Fibroblast of villous mesenchyme (primary cell): ENCODE measurements at places on chromosomes 12 and 14. TPM values are rescaled to one million over a fixed set of nuclear protein-coding genes. Genes with fewer than 3 reads are reported as not detected.
A peak's percentile ranks its signal among the peaks of the same experiment; 100 is the strongest.

Gene PSMA6
- total RNA-seq = 217 and 256 TPM in 2 replicates

Gene HOXC4
- total RNA-seq = under 0.01 and 1.6 TPM in 2 replicates

Gene ARHGAP9
- under 0.01 TPM in 2 replicates for total RNA-seq

Gene TEAD4
- total RNA-seq = 22.0 and 22.5 TPM in 2 replicates

Gene ZDHHC22
- total RNA-seq = not detected in 2 replicates

Gene CELA1
- not detected in 2 replicates for total RNA-seq

Gene HPD
- not detected in 2 replicates for total RNA-seq

Gene KRT77
- not detected in 2 replicates for total RNA-seq

Gene CMTM5
- total RNA-seq = not detected in 2 replicates

Gene RNF212B
- total RNA-seq = not detected in 2 replicates

GRCh38 chr14:70514168-70515069 lies 20.4 kb downstream of the ADAM20 start:
- DNase-seq = no peak

DNA sequence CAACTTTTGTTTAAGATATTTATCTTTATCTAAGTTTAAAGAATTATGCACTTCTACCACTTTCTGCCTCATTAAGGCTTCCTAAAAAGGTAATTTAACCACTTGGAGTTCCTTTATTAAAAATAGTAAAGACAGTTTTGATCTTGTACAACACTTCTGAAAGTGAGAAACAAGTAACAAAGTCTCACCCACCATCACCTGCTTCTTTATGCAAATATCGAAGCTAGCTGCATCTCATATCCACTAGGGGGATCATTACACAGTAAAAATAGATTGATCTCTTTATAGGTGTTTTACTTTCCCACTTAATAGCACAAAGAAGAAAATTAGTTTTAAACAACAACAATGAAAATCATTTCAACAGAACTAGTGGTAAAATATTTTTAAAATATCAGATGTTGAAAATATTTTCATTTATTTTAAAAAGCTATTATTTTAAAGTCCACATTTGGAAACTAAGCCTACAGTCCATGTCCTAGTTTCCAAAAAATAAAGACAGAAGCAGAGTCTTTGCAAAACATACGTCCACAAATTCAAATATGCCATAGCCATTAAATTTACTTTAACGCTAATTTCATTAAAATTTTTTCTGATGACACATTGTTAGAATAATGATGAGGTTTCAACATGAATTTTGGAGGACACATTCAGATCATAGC lies 160.0 kb upstream of the SOX5 start:
- peak; percentile 30 for DNase-seq

GRCh38 chr12:125287155-125287847 lies 222.1 kb downstream of the AACS start:
- DNase-seq = no peak

- DNase-seq = no peak
Observed at GRCh38 chr12:88844426-88844825, 264.2 kb upstream of the KITLG start.

GRCh38 chr12:93848523-93849101 lies 171.4 kb downstream of the CRADD start:
- no peak for DNase-seq

GRCh38 chr12:98490501-98491453 lies 24.6 kb upstream of the TMPO start:
- peak; percentile 89 for DNase-seq

DNA sequence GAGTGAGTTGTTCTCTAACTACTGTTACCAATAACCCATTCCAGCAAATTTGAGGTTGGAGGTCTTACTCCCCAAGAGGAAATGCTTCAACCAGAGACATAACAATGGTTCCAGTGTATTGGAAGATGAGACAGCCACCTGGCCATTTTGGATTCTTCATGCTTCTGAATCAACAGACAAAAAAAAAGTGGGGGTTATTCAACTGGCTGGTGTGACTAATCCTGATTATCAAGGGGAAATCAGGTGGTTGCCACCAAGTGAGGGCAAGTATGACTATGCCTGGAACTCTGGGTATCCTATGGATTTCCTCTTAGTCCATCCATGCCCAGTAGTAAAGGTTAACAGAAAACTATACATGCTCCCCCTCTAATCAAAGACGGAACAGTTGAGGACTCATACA lies 29.9 kb upstream of the ZNF641 start:
- no peak for DNase-seq

DNA sequence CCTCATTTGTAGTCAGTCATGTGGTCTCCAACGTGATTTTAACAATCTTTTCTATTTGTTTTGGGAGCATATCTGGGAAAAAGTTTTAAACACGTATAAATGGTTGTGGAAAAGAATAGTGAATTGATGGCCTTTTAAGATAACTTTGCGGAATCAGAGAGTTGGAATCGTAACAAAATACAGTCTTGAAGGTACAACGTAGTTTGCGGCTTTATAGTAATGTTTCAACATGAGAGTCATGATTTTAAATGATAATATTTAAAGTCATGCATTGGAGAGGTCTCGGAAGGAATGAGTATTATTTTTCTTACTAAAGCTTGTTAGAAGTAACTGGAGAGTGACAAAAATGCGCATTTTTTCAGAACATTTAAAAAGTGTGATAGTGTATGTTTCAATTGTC lies 1.6 kb downstream of the AEBP2 start:
- DNase-seq = peak; percentile 25

GRCh38 chr14:94392510-94392935 lies 4.1 kb upstream of the SERPINA1 start:
- DNase-seq = peak; percentile 44

GRCh38 chr12:75553836-75554555 lies 42.6 kb upstream of the KRR1 start:
- peak; percentile 23 for DNase-seq

GRCh38 chr14:103332143-103332919 lies 1.7 kb upstream of the EIF5 start:
- no peak for DNase-seq

DNA sequence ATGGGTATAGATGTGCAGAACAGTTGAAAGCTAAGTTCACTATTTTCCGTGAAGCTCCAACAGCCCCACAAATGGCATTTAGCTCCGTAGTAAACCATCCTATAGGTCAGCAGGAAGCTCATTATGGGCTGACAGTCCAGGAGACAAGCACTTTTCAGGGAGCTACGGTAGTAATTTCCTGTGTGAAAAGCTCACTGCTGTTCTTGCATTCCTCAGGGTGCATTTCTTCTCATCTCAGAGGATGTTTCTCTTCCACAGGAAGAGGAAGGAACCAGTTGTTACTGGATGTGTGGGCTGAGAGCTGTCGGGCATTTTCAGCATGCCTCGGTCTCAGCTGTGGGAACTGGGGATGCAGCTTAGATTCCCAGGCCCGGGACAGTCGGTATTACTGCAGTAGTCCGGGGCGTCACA lies 72.8 kb downstream of the GALNT4 start:
- DNase-seq = peak; percentile 91

- DNase-seq = no peak
Observed at GRCh38 chr14:31418440-31418839, 1.9 kb downstream of the HEATR5A start.

- DNase-seq = no peak
Observed at GRCh38 chr12:58775396-58775795, 144.9 kb downstream of the LRIG3 start.

GRCh38 chr14:56173365-56173922 lies 55.2 kb downstream of the PELI2 start:
- peak; percentile 66 for DNase-seq

GRCh38 chr12:11717519-11717961 lies 68.1 kb downstream of the ETV6 start:
- DNase-seq = peak; percentile 81

- no peak for DNase-seq
Observed at GRCh38 chr12:51025338-51025835, 797 bp downstream of the SLC11A2 start.

DNA sequence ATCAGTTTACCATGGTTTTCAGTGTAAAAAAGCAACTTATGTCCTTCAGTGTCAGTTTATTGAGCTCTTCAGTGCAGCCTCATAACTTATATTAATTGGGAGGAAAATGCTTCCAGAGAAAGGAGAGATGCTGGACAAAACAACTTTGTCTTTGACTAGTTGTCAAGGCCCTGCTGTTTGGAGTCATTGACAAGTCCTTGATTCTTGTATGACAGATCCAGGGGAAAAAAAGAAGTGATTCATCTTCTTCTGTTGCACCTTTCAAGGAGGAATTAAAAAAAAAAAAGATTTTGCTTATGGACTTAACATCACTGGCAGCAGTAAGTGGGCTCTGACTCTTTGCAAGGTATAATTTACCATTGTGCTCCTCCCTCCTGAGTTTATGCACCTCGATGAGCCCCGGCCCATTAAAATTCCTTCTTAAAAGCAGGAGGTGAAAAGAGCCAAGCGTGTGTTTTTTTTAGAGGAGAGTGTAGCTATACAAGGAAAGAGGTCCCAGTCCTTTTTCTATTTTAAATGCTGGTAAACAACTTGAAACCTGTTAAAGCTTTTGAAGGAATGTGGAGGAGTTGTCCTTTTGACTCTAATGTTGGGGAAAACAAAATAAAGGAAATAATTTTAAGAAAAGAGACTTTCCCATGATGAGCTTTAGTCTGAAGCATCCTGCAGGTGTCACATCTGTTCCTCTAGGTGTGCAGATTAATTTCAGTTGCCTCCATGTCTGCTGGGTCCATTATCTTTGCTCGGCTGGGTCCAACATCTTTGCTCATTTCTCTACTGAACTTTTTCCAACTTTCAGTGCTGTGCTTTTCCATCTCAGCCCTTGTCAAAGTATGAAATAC lies 431.6 kb downstream of the RAD51B start:
- no peak for DNase-seq
